CD4-positive, alpha-beta T cell treated with Interleukin-15 for 4 hours (primary cell): ENCODE measurements at places on chromosomes 3 and 15.

- no peak for DNase-seq
Measured at GRCh38 chr3:59766200-59766872, 716.5 kb upstream of the CFAP20DC start.

DNA sequence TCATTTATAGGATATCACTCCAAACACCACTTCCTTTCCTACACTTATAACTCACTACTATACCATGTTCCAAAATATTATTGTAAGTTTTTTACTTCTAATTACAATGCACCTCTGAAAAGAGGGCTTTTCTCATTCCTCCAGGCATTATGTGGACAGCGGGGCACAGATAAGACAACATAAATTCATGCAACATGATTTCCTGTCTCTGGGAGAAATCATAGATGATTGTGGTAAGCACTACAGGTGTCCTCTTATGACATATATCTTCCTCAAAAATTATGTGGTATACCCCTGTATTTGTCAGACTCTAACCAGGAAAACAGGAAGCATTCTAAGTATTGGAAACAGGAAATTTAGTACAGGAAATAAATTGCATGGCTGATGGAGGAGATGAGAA lies 45.7 kb upstream of the INO80 start:
- DNase-seq, result no peak

- DNase-seq, result no peak
Measured at GRCh38 chr15:59762558-59762957, 73.4 kb upstream of the BNIP2 start.

GRCh38 chr3:53500165-53500777 lies 5.9 kb downstream of the CACNA1D start:
- DNase-seq, result no peak

DNA sequence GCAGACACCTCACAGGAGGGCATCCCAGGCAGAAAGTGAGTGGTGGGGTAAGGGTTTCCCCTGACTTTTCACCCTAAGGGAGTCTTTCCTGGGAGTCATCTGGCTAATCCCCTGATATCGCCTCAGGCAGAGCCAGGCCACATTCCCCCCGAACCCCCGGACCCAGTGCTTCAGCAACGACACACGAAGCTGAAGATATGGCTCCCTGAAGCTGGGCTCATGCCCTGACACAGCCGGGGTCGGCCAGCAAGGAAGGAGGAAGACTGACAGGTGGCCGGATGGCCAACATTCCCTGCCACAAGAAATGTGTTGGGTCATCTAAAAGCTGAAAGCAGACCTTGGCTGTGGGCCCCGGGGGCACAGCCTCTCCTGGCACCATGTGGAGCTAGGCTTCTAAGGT lies 14.4 kb downstream of the CHST13 start:
- DNase-seq, result no peak

- no peak for DNase-seq
Measured at GRCh38 chr3:29515451-29515850, 234.6 kb downstream of the RBMS3 start.

- no peak for DNase-seq
Measured at GRCh38 chr15:45259796-45260195, 7.8 kb downstream of the SLC28A2 start.

DNA sequence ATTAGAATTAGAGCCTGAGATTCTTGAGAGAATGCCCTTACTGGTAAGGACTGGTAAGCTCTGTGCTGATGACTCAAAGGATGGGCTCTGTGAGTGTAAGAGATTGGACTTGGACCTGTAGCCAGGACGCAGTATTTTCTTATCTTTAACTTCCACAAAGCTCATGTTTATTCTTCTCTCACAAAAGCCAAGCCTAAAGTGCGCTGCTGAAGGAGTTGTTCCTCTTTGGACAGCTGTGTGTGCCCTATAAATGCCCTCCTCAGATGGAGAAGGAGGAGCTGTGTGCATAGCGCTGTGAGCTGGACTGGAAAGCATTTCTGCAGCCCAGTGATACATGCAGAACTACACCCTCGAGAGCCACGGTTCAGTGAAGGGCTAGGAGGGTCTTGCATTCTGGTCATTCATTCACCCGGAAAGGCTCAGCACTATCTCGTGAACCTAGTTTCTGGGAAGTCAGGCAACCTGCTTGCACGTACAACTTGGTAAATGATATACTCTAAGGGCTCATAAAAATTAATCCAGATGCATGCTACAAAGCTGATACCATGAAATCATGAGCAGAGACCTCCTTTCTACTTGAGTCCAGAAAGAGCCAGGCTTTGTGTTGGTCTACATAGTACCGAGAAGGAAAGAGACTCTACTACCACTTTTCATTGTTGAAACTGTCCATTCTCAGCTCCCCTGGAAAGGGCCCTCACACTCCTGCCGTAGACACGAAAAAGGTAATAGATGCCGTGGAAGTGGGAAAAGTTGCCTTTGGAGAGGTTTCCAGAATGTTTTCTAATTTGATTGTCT lies 103.0 kb upstream of the TBL1XR1 start:
- DNase-seq, result no peak
